Fibroblast of mammary gland (primary cell): ENCODE measurements at places on chromosomes 13 and 19.
A peak's percentile ranks its signal among the peaks of the same experiment; 100 is the strongest.

DNA sequence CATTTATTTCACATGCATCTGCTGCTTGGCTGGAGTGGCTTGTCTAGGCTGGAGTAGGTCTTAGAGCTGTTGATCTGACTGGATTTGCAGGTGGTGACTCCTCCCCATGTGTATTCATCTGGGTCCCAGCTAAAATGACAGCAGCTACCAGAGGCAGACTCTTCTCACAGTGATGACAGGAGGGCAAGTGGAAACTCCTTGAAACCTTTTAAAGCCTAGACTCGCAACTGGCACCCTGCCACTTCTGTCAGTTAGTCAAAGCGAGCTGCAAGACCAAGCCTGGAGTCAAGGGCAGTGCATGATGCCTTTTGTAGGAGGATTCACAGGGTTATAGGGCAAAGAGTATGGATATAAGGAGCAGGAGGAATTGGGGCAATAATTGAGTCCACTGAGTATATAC lies 65.2 kb downstream of the TEX26 start:
- DNase-seq: no peak

DNA sequence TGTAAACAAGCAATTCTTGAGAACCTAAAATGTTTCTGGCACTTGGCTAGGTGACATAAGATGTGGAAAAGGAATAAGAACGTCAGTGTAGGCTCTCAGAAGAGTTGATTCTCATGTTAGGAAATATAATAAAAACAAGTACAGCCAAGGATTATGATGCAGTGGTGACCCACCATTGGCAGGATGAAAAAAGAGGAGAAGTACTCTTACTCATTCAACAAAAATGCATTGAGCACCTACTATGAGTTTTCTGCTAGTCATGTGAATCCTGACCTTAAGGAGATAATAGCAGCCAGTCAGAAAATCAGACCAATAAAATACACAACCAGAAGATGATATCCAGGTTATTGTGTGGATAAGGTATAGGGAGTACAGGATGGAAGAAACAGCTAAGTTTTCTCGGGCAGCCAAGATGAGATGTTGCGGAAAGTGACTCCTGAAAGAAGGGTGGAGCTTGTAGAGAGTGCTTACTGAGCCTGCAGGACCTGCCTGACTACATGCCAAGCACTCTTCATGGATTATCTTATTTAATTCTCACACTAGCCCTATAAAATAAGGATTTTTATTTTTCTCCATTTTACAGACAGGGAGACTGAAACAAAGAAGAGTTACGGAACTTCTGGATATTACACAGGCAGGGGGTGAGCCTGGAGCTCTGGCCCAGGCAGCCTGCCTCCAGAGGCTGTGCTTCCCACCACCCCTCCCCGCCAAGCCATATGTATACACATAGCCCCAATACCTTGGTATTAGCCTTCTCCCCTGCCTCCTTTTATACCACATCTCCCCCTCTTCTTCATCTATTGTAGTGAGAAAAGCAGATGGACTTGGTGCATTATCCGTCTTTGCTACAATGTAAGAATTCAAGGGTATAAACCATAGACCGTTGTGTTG lies 58.0 kb downstream of the TGDS start:
- DNase-seq: peak; percentile 25

- DNase-seq: no peak
Observed at GRCh38 chr13:30319130-30319529, 11.8 kb upstream of the KATNAL1 start.

- peak; percentile 75 for DNase-seq
Observed at GRCh38 chr13:47085346-47085745, 188.5 kb upstream of the HTR2A start.

DNA sequence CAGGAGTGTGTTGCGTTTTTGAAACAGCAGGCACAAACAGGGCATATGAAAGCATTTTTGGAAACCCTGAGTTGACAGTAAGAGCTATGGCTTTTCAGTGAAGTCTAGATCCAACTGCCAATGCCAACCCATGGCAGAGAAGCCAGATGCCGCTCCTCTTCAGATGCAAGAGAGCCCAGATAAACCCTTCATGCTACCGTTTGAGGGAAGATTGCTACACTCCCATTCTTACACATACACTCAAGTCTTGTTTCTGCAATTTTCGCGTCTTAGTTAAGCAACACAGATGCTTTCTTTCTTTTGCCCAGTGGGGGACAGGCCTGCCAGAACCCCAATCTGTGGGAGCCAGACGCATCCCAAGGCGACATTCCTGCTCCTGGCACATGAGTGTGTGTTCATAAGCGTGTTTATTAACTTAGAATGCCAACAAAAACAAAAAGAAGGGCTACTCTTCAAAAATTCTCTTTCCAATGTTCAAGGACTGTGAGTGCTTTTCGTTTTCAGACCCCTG lies 10.4 kb downstream of the BORCS8 start:
- no peak for DNase-seq

GRCh38 chr13:26168237-26168814 lies 53.8 kb downstream of the RNF6 start:
- no peak for DNase-seq

DNA sequence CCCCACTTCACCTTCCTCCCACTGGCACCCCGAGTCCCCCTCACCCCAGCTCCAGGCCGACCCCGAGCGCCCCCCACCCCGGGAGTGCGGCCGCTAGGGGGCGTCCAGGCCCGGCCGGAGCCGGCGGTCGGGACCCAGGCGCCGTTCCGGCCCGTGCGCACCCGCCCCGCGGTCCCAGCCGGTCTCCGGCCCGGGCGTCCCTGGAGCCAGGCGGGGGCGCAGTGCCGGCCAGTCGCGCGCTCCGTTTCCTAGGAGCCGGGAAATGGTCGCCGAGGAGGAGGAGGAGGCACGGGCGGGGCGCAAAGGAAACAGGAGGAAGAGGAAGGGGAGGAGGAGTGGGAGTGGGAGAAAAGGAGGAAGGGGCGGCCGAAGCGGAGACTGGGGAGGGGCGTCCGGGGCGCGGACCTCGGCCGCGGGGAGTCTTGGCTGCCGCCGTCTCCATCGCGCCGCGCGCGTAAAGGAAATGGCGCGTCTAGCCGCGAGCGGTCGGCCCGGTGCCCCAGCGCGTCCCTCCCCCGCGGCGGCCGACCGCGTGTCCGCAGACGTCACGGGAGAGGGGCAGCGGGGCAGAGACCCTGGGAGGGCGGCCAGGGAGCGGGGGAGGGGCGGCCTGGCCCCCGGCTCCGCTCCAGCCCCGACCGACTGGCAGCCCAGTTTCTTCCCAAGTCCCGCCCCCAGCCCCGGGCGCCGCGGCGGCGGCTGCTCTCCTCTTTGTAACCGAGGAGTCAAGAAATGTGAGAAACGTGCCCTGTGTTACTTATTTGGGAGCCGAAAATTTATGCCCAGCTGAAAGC lies 1.1 kb upstream of the KCTD15 start:
- peak; percentile 68 for DNase-seq

- DNase-seq: no peak
Observed at GRCh38 chr13:24614306-24615080, 65.7 kb upstream of the ATP12A start.

GRCh38 chr19:54470991-54471782 lies 1.9 kb downstream of the CDC42EP5 start:
- DNase-seq: no peak

DNA sequence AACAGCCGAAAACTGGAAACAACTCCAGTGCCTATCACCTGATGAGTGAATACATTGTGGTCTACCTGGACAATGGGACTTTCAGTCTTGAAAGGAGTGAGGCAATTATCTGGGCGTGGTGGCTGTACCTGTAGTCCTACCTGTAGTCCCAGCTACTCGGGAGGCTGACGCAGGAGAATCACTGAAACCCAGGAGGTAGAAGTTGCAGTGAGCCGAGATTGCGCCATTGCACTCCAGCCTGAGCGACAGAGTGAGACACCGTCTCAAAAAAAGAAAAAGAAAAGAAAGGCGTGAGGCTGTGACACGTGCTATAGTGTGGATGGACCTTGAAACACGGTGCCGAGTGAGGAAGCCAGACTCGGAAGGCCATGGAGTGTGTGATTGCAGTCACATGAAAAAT lies 4.1 kb upstream of the NTN5 start:
- no peak for DNase-seq

- no peak for DNase-seq
Observed at GRCh38 chr19:17796013-17796837, 1.3 kb downstream of the B3GNT3 start.

DNA sequence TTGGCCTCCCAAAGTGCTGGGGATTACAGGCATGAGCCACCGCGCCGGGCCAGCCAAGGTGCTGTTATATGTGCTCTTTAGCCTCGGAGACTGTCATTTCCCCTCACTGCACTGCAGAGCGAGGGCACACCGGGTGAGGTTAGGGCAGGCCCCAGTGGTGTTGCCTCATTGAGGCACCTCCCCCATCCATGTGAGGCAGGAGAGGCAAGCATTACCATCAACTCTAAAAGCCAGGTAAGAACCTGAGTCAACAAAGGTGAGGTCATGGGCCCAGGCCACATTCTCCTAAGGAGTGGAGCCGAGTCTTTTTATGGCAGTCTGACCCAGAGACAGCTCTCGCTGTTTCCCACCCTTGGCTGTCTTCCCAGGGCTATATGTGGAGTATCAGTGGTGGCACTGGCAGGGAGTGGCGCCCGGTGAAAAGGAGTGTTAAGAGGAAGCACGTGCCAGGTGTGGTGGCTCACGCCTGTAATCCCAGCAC lies 10.9 kb downstream of the B3GNT8 start:
- no peak for DNase-seq

GRCh38 chr13:76350399-76350798 lies 535.8 kb downstream of the KCTD12 start:
- DNase-seq: no peak

DNA sequence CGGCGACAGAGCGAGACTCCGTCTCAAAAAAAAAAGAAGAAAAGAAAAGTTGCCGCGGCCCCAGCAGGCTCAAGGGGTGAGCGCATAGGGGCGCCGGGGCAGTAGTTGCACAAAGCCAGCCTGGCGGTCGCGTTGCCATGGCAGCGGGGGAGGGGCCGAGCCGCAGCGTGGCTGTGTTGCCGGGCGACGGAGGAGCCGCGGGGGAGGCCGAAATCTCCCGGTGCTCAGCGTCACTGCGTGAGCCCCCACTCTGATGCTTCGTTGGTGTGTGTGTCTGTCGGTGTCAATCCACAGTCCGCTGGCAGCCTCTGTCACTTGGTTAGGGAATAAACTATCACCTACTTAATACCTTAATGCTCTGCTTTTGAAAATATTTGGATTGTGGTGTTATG lies 82.9 kb upstream of the C1QTNF9B start:
- peak; percentile 75 for DNase-seq

- DNase-seq: no peak
Observed at GRCh38 chr19:3171894-3172672, 6.5 kb upstream of the S1PR4 start.

- DNase-seq: no peak
Observed at GRCh38 chr13:98343461-98343860, 166.4 kb upstream of the RNF113B start.
